ENCODE measurements at places on chromosomes 5 and 9.

GRCh38 chr5:172861461-172861860 is 27.4 kb downstream of the ERGIC1 start:
- no peak for DNase-seq

DNA sequence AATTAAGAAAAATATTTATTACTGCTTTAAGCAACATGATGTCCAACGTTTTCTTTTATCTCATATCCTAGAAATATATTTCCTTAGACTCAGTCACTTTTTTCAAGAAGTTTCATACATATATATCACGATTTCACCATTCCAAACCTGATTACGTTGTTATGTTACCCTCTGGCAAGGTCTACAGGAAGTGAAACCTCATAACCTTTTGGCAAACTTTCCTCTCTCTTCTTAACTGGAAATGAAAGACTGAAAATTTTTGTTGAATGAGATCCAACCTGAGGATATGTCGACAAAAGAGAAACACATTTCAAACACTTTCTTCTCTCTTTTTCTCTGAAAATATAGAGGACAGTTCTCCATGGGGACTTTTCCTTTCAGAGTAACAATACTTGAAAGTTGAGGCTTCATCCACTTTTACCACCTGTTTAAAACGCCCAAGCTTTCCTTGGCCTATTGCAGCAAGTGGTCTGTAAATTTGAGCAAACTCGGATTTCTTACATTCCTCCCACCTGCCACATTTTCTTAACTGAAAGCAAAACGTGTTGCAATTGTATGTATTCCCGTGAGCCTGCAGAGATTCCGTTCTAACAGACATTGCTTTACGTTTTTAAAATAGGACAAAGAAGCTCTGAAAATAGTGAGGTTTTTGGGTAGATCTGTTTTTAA is 298.1 kb downstream of the CETN3 start:
- DNase-seq = no peak

DNA sequence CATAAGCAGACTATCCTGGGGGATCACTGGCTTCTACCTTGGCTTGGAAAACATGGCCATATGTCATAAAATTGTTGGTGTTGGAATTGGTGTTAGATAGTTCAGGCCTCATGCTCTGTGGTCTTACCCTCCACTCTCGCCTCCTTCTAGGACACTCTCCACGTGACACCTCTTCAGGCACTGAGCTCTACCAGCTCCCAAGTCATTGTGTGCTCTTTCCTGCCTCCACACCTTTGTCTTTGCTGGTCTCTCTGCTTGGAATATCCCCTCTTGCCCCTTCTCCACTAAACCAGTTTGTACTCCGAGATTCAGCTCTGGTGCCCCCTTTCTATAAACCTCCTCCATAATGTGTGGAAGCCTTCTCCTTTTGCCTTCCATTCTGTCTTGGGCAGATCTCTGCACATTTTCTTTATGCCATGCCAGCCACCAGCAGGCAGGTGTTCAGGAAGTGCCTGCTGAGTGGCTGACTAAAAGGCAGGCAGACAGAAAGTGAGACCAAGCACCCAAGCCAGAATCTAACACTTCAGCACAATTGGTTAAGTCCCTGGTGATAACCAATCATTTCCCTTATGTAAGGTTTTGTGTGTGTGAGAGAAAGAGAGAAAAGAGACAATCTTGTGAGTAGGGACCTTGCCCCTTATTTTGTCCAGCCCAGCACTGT is 37.7 kb downstream of the SAR1B start:
- DNase-seq = no peak

GRCh38 chr5:114467729-114468128 is 105.9 kb downstream of the KCNN2 start:
- peak; percentile 10 for DNase-seq

DNA sequence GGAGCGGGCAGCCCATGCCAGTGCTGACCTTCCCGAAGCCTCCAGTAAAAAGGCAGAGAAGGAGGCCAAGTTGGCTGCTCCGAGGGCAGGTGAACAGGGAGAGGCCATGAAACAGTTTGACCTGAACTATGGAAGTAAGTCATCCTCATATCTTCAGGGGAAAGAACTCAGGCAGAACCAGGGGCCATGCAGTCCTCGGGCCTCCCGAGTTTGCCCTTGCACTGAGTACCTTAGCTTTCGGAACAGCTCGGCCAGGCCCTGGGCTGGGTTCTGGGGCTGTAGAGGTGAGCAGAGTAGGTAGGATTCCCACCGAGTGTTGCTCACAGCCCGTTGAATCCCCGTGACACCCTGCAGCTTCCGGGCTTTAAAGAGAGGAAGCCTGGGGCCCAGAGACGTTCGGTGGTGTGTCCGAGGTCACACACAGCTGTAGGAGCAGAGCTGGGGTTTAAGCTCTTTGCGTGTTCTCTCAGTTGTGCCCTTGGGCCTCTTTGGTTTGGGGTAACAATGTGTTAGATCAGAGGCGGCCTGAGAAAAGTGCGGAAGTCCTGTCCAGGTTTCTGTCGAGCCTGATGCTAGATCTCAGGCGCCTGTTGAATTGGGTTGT is 24.8 kb upstream of the POMT1 start:
- no peak for DNase-seq

GRCh38 chr5:178293400-178293799 is 60.8 kb upstream of the PHYKPL start:
- DNase-seq = no peak

DNA sequence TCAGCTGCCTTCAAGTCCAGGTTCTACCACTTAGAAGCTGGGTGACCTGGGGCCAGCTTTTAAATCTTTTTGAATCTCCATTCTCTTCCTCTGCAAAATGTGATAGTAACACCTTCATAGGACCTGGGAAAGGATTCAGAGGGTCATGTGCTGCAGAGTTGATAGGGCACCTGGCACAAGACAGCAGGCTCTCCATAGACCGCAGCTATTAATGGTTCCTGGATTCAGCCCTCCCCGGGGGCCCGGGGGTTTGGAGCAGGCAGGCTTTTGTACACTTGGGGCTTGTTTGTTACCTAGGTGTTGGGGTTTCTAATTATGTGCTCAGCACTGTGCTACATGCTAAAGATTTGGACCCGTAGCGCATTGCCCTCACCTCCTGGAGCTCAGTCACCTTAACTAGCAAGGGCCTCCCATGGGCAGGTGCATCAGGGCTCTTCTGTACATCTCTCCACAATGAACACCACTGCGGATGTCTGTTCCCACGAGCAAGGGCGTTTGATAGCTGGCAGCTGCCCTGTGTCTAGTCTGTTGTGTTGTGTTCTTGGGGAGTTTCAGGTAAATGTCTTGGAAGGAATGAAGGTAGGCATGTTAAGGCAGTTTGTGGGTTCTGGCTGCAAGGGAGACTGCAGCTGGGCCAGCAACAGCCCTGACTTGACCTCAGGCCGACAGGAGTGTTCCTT is 12.1 kb downstream of the PRRC2B start:
- no peak for DNase-seq

GRCh38 chr5:109689740-109690241 is at the start of gene MAN2A1:
Gene MAN2A1, plus strand, starts transcription at chr5:109689927. Its CDS starts 491 bp downstream, at chr5:109690418.
- peak; percentile 80 for DNase-seq

DNA sequence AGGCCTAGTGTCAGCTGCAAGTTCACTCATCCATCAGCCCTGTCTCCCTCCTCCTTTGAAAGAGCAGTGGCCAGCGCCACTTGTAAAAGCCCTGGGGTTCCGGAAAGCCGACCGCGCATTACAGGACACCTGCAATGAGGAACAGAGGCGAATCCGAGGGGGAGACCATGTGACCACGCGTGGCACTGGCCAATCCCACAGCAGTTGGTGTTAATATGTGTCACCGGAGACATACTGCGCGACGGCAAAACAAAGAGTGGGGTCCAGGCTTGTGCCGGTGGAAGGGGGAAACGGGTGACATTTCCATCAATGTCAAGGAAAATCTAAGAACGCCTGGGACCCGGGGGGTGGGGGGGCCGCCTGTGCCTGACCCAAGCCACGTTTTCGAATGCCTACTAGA is 480.8 kb downstream of the SPATA31A7 start:
- no peak for DNase-seq

- DNase-seq = no peak
Measured at GRCh38 chr5:128085413-128085812, 1.8 kb downstream of the SLC12A2 start.

- no peak for DNase-seq
Measured at GRCh38 chr5:108094800-108095199, 287.1 kb downstream of the FBXL17 start.

DNA sequence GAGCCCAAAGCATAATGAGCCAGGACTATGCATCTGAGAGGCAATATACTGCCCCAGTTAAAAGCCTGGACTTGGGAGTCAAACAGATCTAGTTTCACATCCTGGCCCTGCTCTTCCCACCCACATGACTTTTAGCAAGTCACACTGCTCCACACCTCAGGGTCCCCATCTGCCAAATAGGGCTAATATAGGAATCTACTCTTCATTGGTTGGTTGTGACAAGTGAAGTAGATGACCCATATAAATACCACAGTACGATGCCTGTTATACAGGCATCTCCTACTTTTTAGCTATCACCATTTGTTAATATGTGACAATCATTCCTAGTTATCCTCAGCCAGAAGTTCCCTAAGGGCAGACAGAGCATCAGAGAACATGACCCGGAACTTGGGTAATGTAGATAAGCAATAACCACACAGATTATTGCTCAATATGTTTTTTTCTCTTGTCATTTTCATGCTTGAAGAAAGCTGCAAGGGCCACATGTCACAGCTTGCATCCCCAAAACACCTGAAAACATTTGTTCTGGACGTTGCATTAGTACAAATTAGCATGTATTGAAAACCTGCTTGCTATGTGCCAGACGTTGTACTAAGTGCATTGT is 20.4 kb downstream of the ADAM19 start:
- no peak for DNase-seq

GRCh38 chr5:143040622-143041021 is 270.4 kb downstream of the ARHGAP26 start:
- no peak for DNase-seq

- no peak for DNase-seq
Measured at GRCh38 chr5:174295702-174296436, 250.4 kb downstream of the NSG2 start.

DNA sequence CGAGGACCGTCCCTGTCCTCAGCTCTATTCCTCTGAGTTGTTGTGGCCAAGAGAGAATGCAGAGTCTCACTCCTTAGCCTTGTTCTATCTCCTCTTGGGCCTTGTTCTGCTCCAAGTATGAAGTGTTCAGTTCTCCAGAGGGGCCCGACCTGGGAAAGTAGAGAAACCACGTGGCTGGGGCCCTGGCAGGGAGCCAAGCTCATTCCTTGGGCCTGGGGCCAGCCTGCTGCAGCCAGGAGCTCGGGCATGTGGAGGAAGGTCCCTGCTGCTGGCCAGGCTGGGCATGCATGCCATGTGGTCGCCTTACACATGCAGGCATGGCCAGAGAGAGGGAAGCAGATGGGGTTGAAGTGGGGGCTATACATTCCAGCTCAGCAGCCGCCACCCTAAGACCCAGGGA is 60.7 kb downstream of the COL27A1 start:
- DNase-seq = no peak

- DNase-seq = no peak
Measured at GRCh38 chr5:54098267-54098666, 212.1 kb downstream of the ARL15 start.

- DNase-seq = no peak
Measured at GRCh38 chr5:135761746-135762145, 72.7 kb upstream of the SLC25A48 start.

DNA sequence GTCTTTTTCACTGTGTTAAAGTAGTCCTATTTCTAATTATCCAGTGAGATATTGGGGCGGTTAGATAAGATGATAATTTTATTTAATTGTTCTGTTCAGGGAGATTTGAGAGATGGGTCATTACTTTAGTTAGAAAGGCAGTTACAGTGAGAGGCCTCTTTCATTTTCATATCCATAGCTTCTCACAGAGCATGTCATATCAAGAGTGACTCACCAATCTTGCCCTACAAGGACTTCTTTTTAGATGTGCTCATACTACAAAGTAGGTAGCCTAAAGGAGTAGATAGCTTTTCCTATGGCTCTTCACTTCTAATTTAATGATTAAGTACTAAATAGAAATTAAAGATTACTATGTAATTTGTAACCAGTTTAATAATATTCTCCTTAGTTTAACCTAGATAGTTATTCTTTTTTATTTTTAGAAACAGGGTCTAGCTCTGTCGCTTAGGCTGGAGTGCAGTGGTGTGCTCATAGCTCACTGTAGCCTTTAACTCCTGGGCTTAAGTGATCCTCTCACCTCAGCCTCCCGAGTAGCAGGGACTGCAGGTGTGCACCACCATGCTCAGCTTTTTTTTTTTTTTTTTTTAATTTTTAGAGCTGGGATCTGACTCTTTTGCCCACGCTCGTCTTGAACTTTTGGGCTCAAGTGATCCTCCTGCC is 71.0 kb downstream of the FER start:
- no peak for DNase-seq

DNA sequence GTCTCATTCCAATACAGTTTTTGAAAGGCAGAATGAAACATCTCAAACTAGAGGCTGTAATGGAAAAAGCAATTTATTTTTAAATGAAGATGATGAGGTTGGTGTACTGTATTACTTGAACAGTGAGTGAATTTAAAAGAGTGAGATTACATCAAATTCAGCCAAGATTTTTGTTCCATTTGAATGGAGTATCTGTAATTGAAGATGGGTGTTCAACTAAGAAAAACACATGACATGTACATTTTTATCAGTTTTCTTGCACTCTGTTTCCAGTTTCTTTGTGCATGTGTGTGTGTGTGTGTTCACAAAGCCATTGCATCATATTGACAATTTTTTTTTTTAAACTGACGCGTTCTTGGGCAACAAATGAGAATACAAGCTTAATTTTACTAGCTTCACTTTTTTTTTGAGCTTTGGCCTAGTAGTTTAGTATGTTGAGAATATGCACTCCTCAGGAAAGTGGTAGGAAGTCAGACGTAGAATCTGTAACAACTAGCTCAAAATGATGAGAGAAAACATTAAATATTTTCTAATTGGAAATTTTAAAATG is 243.5 kb downstream of the MAST4 start:
- no peak for DNase-seq

GRCh38 chr5:118778941-118779340 is 209.4 kb downstream of the DTWD2 start:
- DNase-seq = no peak

DNA sequence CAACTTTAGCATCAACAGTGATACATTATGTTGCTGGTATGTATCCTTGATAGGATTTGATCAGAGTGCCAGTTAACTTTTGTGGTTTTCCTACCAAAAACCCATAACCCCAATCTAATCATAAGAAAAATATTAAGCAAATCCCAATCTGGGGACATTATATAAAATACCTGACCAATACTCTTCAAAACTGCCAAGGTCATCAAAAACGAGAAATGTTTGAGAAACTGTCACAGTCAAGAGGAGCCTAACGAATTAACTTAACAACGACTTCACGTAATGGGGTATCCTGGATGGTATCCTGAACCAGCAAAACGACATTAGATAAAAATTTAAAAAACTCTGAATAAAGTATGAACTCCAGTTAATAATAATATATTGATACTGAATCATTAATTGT is 51.7 kb upstream of the SRFBP1 start:
- DNase-seq = no peak

- DNase-seq = no peak
Measured at GRCh38 chr9:75184471-75184870, 96.2 kb downstream of the OSTF1 start.

- peak; percentile 5 for DNase-seq
Measured at GRCh38 chr5:90983148-90983547, 400.0 kb downstream of the ARRDC3 start.

GRCh38 chr5:96079075-96079474 is 117.4 kb upstream of the ELL2 start:
- DNase-seq = peak; percentile 58

Measured in urothelium cell line (cell line).